ENCODE measurements at places on chromosomes 5 and 9.
A peak's percentile ranks its signal among the peaks of the same experiment; 100 is the strongest.

DNA sequence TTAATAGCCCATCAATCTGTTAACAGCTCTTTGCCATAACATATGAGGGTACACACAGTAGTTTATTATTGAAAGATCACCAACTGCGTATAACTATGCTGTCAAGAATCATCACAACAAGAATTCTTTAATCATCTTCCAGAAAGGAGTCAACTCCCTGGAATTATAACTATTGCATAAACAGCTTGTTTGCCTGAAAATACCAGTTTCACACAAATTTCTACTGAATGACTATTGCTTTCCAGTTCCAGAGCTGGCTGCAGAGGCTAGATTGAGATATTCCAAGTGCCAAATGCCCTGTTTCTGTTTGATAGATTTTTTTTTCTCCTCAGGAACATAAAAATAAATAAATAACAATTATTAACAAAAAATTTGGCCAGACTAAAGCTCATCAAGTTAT is 444.7 kb downstream of the TLE1 start:
- DNase-seq = peak; percentile 31

GRCh38 chr5:155250596-155250995 is 237.0 kb downstream of the KIF4B start:
- DNase-seq = no peak

- peak; percentile 17 for DNase-seq
These were observed 75.3 kb upstream of the TBCA start for GRCh38 chr5:77851176-77852067.

DNA sequence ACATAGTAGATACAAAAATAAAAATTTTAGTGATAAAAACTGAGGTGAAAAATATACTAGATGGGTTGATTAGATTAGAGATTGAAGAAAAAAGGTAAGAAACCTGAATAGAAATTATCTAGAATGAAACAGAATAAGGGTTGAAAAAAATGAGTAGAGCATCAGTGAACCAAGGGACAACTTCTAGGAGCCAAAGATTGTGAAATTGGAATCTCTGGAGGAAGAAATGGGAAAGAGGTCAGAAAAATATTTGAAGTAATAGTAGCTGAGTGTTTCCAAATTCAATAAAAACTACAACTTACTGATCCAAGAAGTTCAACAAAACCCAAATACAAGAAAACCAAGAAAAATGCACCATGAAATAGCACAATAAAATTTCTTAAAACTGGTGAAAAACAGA is 116.6 kb upstream of the STARD4 start:
- peak; percentile 76 for DNase-seq

- peak; percentile 24 for DNase-seq
These were observed 91.4 kb downstream of the LMX1B start for GRCh38 chr9:126704892-126705766.

GRCh38 chr9:12657233-12657632 is 36.0 kb upstream of the TYRP1 start:
- DNase-seq = no peak

- DNase-seq = no peak
These were observed 485.8 kb downstream of the ARHGEF28 start for GRCh38 chr5:74111764-74112163.

DNA sequence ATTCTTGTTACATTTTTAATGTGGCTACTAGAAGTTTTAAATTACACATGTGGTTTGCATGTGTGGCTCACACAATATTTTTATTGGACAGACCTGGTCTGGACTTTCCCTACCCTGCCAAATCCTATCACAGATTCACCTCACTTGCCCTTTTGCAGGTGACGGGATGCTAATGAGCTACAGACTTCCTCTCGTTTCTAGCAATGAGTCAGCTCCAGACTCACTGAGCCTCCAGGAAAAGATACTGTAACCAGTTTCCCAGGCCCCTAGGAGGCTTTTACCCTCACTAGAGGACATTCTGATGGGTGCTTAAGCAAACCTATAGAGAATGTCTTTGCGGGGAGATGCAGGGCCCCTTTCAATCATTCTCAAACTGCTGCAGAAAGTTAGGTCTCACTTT is 135.4 kb downstream of the WDR41 start:
- peak; percentile 23 for DNase-seq

DNA sequence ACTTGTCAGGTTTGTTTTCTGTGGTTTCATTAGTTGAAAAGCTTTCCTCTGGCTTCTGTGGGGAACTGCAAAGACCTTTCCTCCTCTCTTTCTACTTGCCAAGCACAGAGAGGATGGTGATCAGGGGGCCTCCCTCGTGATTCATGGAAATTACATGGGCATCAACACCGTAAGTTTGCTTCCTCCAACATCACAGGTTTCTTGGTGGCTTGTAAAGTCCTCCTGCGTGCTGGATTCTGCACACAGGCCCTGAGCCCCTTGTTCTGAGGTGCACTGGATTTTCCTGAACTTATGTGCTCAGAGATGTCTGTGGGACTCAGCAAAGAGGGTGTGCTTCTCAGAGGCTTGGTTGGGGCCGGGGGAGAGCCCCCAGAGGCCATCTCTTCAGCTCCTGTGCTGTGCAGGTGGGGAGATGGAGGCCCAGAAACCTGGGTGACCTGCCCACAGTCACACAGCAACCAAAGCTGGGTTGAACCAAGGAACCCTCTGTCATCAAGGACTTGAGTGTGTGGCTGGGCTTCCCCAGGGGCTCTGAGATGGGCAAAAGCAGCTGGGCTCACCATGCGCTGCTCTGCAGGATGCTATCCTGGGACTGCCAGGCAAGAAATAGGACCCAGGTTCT is 36.5 kb downstream of the RGS3 start:
- DNase-seq = no peak

DNA sequence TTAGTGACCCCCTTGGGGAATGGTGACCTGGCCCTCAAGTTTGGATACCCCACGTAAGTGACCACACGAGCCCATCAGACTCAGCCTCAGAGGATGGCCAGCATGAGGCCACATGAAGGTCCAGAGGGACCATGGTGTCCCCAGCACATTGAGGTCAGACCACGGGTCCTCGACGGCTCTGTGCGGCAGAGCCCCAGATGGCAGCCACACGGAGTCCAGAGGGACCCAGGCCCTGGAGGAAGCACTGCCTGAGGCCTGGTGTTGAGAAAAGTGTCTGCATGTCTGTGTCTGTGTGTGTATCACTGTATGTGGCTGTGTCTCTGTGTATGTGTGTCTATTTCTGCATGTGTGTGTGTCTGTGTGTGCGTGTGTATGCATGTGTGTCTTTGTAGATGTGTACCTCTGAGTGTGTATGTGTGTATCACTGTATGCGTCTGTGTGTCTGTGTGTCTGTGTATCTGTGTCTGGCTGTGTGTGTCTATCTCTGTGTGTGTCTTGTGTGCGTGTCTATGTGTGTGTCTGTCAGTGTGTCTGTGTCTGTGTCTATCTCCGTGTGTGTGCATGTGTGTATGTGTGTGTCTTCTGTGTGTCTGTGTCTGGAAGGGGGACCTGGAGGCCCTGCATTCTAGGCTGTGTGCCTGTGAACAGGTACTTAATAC is 992 bp downstream of the LCNL1 start:
- peak; percentile 22 for DNase-seq

GRCh38 chr9:117116084-117116483 is 298.8 kb downstream of the ASTN2 start:
- DNase-seq = no peak

GRCh38 chr9:125437771-125438221 is 176.2 kb downstream of the GAPVD1 start:
- DNase-seq = no peak

DNA sequence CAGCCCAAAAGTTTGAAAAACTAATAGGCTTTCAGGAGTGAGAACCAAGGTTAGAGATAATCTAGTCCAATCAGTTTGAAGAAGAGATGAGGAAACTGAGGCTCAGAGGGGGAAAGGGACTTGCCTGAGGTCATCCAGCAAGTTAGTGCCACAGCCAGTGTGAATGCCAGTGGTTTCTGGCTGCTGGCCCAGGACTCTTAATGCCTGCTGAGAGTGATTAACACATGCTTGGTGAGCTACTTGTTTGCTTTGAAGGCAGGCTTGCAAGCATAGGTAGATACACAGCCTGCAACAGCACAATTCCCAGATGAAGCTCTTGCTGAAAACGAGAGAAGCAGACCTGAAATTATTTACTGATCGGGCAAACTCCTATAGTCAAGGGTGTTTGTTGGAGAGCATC is 591.6 kb upstream of the SGCD start:
- no peak for DNase-seq

DNA sequence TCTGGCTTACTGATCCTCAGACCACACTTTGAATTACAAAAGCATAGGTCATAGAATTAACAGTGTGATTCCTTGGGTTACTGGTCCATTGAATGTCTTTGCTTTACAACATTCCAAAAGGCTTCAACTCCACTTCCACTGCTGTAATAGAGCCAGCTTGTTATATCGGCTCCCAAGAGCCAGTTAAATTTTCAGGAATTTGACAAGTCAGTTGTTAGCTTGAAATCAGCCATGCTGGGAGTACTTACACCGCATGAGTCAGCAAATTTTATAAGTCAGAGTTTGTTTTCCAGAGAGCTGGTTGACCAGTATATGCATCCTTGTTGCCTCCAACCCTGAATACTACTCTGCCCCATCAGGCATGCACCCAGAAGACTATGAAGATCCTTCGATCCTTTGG is 73.1 kb downstream of the FOXB2 start:
- no peak for DNase-seq

DNA sequence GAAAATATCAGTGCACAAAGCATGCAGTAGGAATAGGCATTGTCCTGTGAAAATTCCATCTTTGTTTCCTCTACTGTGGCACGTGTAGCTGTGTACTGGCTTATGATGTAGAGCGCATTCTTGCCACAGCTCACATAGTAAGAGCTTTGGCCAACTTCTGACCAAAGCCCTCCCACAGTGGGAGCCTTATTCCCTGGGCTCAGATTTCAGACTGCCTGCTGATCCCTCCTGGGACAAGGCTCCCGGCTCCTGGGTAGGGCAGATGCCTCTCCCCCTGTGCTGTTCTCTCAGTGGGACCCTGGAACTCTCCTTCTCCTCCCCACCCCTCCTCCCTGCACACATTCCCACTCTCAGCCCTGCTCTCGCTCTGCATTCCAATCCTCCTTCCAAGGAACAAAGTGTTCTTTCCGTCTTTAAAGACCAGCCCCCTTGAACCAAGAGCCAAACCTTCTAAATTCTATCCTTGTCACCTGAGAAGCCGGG is 17.5 kb downstream of the LCP2 start:
- DNase-seq = no peak

- DNase-seq = no peak
These were observed 53.1 kb downstream of the GPR107 start for GRCh38 chr9:130106860-130107233.

DNA sequence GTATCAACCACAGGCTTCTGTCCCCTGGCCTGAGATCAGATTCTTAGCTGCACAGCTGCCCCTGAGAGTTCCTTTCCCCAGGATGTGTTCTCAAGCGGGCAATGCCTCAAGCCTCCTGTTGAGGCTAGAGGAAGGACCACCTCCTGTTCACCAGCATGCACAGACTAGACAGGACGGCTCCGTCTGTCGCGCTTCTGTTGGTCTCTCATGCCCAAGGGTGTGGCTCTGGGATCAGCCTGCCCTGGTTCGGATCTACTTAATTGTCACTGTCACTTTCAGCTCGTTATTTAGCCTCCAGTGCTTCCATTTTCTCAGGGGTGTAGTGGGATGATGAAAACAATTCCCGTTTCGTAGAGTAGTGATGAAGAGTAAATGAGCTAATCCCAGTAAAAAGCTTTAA is 103.1 kb downstream of the KCNIP1 start:
- no peak for DNase-seq

GRCh38 chr5:100772548-100772947 is 130.5 kb downstream of the ST8SIA4 start:
- no peak for DNase-seq

DNA sequence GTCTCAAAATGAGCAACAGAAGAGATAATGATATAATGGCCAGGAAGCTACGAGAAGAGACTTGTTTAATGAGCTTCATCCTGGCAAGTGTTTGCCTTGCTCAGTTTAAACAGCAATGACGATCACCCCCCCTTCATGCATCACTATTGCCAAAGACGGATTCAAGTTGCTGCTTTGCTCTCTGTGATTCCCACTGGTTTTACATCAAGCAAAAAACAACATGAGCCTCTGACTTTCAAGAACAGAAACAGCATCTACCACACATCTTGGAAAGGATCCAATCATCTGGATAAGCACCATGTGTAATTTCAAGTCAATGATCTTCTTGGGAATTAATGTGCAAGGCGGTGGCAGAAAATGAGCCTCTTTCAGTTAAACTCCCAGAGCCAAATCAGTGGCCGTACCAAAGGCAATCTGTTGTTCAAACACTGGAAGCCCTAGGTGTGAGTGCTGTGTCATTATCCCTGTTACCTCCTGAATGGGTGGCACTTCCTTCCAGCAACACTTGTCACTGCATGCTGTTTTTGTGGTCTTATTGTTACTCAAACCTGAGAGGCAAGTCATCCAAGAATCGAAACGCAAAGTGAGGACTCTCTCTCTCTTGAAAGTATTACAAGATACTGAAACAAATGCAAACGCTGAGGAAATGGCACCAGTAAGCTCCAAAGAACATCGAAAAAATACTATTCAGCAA is 72.8 kb downstream of the MED27 start:
- DNase-seq = peak; percentile 81

GRCh38 chr9:123637945-123638634 is 282.1 kb downstream of the CRB2 start:
- no peak for DNase-seq

- no peak for DNase-seq
These were observed 48.1 kb upstream of the LHFPL2 start for GRCh38 chr5:78696637-78697036.

- no peak for DNase-seq
These were observed 29.1 kb downstream of the ADAMTS2 start for GRCh38 chr5:179316111-179316551.

- peak; percentile 65 for DNase-seq
These were observed 13.4 kb upstream of the TXNDC8 start for GRCh38 chr9:110351009-110351467.

DNA sequence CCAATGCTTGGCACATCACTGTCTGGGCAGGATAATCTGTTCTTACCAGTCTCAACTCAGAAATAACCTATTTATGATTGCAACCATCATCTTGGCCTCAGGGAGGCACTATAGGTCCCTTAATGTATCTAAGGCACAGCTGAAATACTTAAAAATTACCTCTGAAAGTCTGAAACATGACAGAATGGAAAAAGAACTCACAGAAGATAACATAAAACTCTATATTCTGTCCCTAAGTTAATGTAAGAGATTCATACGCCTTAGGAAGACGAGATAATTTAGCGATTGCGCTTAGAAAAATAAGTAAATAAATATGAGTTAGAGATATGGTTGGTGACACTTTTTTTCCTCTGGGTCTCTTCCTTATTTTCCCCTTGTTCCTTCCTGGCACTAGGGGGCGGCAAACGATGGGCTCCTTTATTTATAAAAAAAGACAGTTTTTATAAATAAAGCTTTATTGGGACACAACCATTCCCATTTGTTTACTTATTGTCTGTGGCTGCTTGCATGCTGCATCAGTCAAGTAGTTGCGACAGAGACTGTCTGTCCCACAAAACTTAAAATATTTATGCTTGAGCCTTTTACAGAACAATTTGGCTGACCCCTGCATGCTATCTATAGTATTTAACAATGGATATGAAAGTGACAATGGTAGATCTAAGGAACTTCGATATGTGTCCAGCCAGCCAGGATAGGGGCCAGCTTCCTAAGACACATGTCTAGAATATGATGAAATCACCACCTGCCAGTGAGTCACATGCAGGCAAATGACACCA is 79.6 kb downstream of the PDE4D start:
- DNase-seq = peak; percentile 52
